AG08396 (cell line): ENCODE measurements at places on chromosomes 2 and 18.

GRCh38 chr2:158142165-158142564, 40.5 kb downstream of the UPP2 start:
- no peak for DNase-seq

DNA sequence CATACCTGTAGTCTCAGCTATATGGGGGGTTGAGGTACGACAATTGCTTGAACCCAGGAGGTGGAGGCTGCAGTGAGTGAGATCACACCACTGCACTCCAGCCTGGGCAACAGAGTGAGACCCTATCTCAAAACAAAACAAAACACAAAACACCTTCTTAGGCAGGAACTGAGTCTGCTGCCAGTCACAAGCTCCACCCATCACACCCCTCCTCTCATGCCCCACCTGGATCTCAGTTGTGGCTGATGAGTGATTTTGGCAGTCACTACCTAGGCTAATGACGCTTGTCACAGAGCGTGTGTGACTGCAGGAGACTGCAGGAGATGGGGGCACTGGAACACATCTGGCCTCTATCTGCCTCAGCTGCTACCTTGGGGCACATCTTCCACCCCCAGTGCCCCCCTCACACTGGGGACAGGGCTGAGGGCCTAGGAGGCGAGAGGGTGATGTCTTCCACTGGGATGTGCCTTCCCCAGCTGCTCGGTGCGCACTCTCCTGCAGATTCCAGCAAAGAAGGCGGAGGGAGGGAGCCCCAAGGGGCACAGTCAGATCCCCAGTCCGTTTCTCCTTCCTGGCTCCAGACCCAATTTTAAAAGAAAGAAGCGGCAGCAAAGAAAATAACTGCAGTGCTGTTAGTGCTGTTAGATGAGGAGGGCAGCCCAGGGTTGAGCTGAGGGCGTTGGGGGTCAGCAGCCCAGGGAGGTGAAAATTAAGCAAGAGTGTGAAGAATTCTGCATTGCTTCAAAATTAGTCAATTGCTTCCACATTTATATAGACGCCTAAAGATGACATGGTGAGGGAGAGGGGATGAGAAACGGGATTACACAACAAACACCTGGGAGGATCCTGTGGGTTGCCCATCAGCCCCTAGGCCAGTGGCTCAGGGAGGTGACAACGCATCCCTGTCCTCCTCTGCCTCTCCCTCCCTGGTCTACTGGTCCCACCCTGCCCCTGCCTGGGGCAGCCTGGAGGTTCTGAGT, 143.6 kb upstream of the HAAO start:
- DNase-seq, result no peak

DNA sequence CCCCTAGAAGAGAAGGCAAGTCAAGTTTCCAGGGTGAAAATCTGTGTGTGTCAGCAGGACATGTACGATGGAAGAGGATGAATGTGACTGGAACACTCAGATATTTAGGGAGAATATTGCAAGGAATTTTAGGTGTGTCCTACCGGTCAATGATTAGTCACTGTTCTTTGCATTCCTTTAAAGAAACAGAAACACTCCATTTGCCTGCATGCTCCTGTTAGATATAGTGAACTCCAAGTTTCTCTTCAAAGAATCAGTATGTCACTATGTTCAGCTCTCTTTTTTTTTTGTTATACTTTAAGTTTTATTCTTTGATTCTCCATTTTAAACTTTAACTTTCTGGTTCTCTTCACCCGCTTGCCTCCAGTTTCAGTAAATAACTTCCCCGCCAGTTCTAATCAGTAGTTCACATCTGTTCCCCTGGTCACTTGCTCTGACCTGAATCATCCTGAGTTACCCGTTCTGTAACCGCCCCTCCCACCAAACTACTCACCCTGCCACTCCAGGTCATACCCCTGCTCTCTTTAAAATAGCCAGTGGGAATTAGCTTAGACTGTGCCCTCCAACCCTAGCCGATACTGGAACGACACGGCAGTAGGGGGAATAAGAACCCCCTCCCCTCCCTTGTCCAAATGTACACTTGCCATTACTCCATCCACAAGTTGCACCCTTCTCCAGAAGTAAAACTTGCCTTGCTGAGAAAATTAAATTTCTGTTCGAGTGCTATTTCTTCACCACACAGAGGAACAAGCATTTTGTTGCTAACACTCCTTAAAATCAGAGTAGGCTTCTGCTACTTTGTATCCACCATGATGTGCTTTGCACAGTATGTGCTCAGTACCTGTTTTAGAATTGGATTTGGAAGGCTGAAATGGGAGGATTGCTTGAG, 268.4 kb downstream of the METTL4 start:
- DNase-seq, result peak; percentile 35

DNA sequence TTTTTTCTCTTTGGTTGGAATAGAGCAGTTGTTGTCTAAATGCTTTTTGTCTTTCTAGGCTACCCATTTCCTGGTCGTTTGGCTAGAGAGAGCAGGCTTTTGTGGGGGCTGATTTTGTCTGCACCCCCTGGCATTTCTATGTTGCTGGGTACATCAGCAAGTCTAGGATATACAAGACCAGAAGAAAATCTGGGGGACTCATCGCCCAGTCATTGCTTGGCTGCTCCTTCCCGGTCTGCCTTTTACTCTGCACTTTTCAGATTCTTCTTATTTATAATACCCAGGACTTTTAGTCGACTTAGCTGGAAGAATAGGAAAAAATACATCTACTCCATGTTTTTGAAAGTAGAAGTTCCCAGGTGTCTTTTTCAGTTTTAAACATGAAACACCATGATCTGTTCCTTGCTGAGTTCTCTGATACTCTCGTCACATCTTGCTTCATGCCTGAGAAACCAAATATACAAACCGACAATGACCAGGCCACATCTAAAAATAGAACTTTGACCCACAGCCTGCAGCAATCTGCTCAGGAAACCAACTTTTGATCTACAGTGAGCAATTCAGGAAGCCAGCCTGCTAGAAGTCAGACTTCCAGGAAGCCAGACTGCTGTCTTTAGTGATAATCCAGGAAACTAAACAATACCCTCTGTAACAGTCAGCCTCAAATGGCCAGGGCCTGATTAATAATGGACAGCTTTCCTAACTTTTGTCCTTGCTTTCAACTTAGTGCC, 163.8 kb upstream of the MEX3C start:
- no peak for DNase-seq

GRCh38 chr18:48153613-48154481, 223.4 kb upstream of the SMAD2 start:
- peak; percentile 53 for DNase-seq

DNA sequence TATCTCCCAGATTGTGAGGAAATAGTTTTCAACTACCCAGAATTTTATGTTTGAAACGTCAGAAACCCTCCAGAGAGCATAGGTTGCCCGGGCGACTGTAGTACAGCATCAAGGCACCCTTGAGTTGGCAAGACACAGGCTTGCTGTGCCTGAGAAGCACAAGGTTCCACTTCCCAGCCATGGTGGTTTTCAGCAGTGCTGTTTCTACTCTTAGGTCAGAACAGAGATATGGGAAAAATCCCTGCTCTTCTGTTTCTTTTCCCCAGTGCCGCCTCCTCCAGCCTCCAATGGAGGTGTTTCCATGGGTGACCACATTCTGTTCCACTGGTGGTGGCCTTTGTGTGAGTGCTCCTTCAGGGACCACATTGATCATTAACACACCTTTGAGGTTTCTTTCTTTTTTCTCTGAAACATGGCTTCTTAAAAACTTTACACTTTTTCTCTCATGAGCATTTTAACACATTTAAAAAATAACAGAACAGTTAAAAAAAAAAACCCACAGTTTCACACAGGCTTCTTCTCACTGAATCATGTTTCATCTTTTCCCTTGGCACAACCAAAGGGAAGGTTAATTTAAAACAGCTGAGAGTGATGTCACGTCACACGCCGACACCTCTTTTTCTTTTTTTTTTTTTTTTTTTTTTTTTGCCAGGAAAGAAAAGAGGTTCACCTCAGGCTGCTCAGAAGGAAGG, 229.3 kb upstream of the HDAC4 start:
- DNase-seq, result no peak

DNA sequence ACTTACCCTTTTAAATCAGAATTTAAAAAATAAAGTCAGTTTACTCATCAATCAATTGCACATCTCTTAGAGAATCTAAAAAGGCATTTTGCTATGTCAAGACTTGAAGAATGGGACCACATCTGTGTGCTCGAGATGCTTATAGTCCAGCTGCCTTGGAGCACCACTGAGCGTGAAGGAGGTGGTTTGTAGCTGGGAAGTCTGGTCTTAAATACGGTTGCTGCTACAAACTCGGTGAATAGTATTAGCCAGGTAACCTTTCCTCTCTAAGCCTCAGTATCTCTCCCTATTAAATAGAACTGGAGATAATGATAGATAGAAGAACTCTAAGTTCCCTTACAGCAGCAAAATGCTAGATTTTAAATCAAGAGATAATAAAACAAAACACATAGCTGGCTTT, 289.7 kb downstream of the TRIB2 start:
- DNase-seq, result no peak

DNA sequence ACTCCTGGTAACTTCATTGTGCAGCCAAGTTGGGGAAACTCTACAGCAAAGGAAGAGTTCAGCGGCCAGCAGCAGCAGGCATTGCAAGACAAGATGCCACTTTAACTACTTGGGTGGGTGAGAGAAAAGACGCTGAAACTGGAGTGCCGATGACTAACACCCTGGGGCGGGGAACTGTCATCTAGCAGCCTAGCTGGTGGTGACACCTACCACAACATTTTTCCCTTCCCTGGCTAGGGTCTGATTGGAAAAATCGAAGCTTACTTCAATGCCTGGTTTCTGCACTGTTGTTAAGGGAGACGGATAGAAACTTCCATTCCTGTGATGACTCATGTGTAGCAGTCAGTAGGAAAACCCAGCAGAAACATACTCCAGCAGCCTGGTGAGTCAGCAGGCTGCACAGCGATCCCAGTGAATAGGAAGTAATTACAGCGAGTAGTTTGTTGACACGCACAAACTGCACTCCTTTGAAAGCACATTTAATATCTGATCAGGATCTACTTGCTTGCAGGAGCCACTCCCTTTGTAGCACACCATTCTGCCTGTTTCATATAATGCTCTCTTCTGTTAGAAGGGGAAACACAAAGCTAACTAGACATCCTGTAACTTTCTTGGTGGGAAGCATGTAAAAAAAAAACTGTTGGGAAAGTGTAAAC, 62.1 kb upstream of the MAPRE2 start:
- DNase-seq, result peak; percentile 88

DNA sequence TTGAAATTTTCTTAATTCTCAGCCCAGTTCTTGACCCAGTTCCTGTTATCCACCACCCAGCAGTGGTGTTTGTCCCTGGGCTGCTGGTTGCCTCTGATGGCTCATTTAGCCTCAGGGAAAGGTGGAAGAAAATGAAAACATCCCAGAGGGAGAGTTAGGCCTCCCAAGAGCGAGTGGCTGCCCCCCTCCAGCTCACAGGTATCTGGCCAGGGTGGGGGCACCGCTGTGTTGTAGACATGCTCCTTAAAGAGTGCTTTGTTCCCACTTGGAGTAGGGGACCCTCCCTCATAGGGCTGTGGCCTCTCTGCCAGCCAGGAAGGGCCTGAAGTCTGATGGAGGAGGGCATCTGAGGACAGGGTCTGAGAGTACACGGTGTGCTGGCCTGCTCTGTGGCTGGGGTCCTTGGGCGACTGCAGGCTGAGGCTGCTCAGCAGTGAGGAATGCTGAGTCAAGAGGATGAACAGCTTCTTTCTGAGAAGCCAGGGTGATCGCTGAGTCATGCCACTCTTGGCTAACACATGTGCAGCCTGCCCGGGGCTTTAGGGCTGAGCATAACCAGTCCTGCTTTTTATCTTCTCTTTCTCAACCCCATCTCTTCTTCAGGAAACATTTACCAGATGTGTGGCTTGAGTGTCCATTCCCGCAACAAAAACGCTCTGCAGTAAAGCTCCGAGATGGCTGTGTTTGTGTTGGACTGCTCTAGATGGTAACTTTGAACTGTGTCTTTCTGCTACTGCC, 72.3 kb downstream of the IL1R2 start:
- peak; percentile 89 for DNase-seq

DNA sequence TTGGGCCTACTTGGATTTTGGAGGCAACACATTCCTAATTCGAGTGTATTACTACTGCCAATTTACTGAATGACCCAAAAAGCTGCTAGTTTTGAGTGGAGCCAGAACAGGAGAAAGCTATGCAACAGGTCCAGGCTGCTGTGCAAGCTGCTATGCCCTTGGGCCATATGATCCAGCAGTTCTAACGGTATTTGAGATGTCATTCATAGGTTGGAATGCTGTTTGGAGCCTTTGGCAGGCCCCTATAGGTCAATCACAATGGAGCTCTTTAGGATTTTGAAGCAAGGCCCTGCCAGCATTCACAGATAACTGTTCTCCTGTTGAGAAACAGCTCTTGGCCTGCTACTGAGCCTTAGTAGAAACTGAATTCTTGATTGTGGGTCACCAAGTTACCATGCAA, 368.7 kb downstream of the CDH19 start:
- DNase-seq, result no peak

- no peak for DNase-seq
Observed at GRCh38 chr2:230765611-230766300, 53.1 kb downstream of the CAB39 start.

DNA sequence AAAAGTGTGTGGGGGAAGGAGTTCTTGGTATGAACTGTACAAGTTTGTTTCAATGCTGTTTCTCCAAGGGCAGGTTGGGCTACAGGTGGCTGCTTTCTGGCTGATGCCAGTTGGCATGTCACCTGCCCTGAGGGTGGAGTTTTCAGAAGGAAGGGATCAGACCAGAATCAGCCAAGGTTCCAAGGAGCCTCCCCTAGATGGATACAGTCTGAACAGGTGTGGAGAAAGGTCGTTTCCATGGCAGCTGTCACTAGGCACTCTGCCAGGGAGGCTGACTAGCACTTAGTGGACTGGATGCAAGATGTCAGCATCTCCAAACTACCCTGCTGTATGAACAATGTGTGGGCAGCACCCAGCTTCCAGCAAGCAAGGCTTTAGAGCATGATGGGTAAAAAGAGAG, 444.4 kb upstream of the HNRNPA3 start:
- no peak for DNase-seq

DNA sequence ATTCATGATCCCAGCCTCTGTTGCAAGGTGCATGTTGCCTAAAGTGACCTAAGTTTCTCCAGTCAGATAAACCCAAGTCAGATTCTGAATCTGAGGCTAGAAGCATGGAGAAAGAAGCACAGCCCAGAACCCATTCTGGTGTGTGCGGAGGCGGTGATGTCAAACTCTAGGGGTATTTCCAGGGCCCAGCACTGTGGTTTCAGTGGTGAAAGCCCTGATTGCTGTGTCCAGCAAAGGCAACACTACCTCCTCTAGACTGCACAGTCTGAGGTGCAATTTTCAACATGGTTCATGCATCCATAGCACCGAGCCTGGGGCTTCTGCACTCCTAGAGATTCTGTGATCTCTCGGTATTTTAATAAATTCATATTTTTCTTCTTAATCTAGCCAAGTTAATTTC, 264.8 kb upstream of the KLHL29 start:
- no peak for DNase-seq
